Natural killer cell (primary cell): ENCODE measurements at places on chromosomes 12 and 14. TPM values are rescaled to one million over a fixed set of nuclear protein-coding genes. Genes with fewer than 3 reads are reported as not detected.

Gene ZNF385A
- 9.8 TPM for total RNA-seq

Gene PIWIL1
- not detected for total RNA-seq

Gene CRACR2A
- total RNA-seq, result 94.4 TPM

Gene CRIP1
- total RNA-seq, result 290 TPM

Gene PCK2
- 9.8 TPM for total RNA-seq

Gene CCDC60
- total RNA-seq, result not detected

Gene CIT
- total RNA-seq, result 2.8 TPM

Gene ITGB7
- total RNA-seq, result 441 TPM

Gene NTF3
- not detected for total RNA-seq
